ENCODE measurements at places on chromosomes 11 and 22. TPM values are rescaled to one million over a fixed set of nuclear protein-coding genes. Genes with fewer than 3 reads are reported as not detected.

KCNJ5 gene
- 0.12 TPM for total RNA-seq

PLAAT2 gene
- total RNA-seq, result 0.28 TPM

LMNTD2 gene
- total RNA-seq, result 2.3 TPM

WNT11 gene
- 1.5 TPM for total RNA-seq

MCHR1 gene
- not detected for total RNA-seq

CD6 gene
- total RNA-seq, result 0.15 TPM

LINC01488 gene
- not detected for total RNA-seq

DEFB131B gene
- total RNA-seq, result not detected

ANKK1 gene
- not detected for total RNA-seq

UEVLD gene
- total RNA-seq, result 22.7 TPM

MS4A15 gene
- total RNA-seq, result not detected

PGA5 gene
- total RNA-seq, result not detected
